ENCODE measurements at places on chromosomes 1 and 21. TPM values are rescaled to one million over a fixed set of nuclear protein-coding genes. Genes with fewer than 3 reads are reported as not detected.

CD164L2 gene
- polyA plus RNA-seq, result not detected

PLPPR4 gene
- 17.6 TPM for polyA plus RNA-seq

HIVEP3 gene
- 4.0 TPM for polyA plus RNA-seq

LAMC2 gene
- polyA plus RNA-seq, result 0.96 TPM

TNNT2 gene
- polyA plus RNA-seq, result not detected

ACADM gene
- 17.0 TPM for polyA plus RNA-seq

GRCh38 chr21:35234725-35235124, 185.6 kb upstream of the RUNX1 start:
- DNase-seq, result no peak

- peak; percentile 39 for DNase-seq
These were observed 102.8 kb downstream of the RHOU start for GRCh38 chr1:228837817-228838716.

- no peak for DNase-seq
These were observed 61.2 kb downstream of the ST6GALNAC5 start for GRCh38 chr1:76928522-76928921.

GRCh38 chr21:41147096-41147978, 20.6 kb upstream of the BACE2 start:
- no peak for DNase-seq

DNA sequence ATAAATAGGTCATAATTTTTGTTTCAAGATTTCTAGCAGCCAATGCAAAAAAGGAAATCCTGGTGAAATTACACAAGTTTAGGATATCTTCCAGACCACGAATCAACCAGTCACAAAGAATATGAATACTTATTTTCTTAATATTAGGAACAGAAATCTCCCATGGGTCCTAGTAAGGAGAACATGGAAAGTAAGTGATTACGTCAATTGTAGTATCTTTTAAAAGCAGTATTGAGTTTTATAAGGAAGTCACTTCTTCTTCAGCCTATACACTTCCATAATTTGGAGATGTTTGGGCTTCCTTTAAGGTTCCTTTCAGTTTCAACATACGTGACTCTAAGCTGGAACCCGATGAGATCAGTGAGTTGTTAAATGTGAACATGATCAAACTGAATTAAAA, 534.5 kb downstream of the USP25 start:
- no peak for DNase-seq

DNA sequence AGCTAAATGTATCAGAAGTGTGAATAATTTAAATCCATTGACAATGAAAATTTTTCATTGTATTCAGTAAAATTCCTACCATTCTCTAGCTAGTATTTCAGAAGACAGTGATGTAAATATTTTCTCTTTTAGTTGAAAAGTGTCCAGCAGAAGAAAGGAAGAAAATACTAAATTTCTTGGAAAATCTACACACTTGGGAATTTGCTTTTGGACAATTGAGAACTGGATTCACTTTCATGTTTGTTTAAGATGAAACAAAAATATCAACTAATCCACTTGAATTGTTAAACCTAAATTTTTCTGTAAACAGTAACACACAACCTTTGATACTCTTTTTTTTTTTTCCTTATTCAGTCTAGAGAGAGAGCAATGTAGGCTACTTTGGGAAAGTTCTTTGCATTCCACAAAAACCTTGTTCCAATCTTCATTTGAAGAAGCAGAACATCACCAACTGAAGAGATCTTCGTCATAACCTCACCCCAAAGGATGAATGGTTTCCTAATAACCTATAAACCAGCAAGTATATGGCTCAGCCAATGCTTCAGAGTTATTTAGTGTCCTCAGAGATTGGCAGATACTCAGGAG, 155.1 kb upstream of the GORAB start:
- DNase-seq, result no peak

DNA sequence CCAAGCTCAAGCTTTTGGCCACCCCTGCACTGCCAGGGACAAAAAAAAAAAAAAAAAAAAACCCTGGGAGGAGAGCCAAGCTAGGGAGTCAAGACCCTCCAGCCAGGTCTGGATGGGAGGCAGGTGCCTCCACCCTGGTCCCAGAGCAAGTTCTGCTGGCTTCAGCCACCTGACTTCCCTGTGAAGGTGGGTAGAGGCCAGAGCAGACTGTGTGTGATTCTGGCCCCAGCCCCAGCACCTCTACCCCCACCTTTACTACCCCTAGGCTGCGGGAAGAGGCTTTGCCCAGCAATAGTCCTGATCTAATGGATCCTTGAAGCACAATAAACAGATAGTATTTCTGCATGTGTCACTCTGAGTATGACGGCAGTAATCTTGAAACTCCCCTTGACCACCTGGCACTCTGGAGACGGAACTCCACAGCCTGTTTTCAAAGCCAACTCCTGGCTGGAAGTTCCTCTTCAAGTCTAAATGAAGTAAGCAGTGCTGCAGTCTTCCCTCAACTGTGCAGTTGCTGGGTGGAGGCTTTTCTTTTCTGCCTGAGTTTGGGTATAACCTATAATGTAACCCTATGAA, 9.8 kb downstream of the PDZK1IP1 start:
- DNase-seq, result no peak

DNA sequence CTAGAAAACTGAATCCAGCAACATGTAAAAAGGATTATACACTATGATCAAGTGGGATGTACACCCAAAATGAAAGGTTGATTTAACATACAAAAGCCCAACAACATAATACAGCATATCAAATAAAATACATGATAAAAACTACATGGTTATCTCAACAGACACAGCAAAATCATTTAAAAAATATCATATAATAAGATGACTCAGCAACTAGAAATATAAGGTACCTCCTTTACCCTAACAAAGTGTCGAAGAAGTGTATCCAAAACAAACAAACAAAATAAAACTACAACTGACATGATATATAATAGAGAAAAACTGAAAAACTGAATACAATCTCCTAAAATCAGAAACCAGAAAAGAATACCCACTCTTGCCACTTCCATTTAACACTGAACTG, 969.1 kb downstream of the AMY1C start:
- DNase-seq, result no peak

GRCh38 chr1:117673405-117673804, 67.6 kb downstream of the TENT5C start:
- DNase-seq, result peak; percentile 24

- no peak for DNase-seq
These were observed 14.9 kb downstream of the TMEM35B start for GRCh38 chr1:34970220-34970735.

- no peak for DNase-seq
These were observed 150.4 kb downstream of the ADGRL4 start for GRCh38 chr1:78856096-78856495.

DNA sequence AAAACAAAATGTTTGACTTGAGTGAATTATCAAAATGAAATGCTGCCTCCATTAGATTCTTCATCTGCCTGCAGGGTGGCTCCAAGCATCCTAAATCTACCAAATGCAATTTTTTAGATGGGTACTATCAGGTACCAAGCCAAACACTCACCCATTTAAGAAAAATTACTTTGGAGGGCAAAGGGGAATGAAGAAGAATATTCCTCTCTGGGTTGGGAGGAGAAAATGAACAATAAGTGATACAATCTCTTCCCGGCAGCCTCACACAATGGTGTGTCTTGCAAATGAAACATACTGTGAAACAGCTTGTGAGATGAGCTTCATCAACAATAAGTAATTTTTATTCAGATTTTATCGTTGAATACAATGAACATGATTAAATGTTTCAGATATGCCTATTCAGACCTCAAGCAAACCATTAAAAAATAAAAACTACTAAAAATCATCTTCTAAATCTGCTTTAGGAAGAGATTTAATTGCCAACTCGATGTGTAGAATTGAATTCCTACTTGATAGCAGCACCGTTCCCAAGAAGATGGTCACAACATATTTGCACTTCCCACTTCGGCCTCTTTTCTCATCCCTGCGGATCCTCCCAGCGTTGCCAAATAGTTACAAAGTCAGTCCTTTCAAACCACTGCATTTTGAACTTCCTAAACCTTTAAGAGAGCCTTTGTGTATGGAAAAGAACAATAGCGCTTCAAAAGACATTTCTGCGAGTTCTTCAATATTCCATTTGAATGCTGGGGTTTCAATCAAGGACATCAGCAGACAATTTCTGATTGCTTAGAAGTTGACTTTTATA, 2.7 kb downstream of the DAB1 start:
- no peak for DNase-seq

DNA sequence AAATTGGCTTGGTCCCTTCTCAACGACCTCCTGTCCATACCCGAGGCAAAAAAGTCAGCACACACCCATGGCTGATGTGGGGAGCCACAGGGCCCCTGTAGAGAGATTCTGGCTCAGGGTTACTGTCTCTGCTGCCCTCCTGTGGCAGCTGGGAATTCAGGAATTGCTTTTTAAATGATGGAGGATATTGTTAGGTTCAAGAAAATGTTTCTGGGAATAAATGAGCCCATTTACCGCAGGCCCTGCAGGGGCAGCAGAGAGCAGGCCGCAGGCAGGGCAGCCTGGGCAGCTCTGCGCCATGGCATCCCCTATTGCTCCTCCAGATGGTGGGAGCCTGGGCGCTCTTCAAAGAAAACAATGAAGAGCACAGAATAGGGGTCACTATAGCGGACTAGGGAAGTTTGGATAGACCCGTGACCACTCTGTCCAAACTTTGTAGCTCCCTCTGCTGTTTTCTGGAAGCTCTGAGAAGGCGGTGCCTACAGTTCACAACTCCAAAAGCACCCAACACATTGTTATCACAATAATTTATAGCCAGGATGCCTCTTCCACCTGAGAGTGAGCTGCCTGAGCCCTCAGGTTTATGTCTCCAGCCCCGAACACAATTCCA, 201.1 kb downstream of the BACH1 start:
- DNase-seq, result no peak

- DNase-seq, result no peak
These were observed 8.8 kb downstream of the ATPAF1 start for GRCh38 chr1:46659307-46659870.

GRCh38 chr21:31967334-31967733, 94.5 kb downstream of the HUNK start:
- no peak for DNase-seq

GRCh38 chr21:16302851-16303282, 573.1 kb downstream of the USP25 start:
- DNase-seq, result no peak

- DNase-seq, result no peak
These were observed 10.9 kb upstream of the SESN2 start for GRCh38 chr1:28248273-28249012.

DNA sequence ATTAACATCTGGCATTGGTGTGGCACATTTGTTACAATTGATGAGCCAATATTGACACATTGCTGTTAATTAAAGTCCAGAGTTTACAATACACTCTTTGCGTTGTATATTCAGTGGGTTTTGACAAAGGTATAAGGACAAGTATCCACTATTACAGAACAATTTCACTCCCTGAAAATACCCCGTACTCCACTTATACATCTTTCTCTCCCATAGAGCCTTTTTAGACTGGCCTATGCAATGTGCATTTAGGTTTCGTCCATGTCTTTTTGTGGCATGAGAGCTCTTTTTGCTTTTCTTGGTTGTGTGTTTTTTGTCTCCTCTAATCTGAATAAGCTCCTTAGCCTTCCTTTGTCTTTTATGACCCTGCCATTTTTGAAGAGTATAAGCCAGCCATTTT, 40.6 kb upstream of the TSNAX start:
- DNase-seq, result no peak

- no peak for DNase-seq
These were observed 41.5 kb downstream of the CAPN9 start for GRCh38 chr1:230788561-230789275.

DNA sequence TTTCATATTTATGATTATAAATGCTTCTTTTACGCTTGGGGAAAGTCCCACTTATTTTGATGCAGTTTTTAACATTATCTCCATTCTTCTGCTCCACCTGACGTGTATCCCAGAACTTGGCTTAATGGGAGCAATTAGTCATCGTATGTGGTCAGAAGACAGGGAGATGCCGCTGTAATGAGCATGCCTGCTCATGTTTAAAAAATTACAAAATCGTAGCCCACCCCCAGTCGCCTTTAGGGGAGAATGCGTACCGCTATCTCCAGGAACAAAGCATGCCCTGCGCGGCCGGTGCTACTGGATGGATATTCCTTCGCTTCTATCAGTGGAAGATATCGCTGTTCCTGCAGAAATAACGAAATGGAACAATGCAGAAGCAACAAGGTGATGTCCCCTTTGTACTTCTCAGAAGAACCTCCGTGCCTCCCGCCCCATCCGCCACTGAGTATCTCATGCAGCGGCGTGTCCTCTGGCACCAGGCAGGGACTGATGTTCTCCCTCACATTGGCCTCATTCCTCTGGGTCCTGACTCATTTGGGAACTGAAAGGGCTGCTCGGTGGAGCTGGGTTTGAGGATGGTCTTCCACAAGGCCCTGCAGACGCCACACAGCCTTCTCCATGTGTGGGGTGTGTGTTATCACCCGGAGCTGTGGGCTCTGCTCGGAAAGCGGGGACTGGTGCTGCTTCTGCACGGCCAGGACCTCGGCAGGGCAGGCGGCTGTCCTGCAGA, 116.3 kb upstream of the COL6A1 start:
- DNase-seq, result peak; percentile 63

DNA sequence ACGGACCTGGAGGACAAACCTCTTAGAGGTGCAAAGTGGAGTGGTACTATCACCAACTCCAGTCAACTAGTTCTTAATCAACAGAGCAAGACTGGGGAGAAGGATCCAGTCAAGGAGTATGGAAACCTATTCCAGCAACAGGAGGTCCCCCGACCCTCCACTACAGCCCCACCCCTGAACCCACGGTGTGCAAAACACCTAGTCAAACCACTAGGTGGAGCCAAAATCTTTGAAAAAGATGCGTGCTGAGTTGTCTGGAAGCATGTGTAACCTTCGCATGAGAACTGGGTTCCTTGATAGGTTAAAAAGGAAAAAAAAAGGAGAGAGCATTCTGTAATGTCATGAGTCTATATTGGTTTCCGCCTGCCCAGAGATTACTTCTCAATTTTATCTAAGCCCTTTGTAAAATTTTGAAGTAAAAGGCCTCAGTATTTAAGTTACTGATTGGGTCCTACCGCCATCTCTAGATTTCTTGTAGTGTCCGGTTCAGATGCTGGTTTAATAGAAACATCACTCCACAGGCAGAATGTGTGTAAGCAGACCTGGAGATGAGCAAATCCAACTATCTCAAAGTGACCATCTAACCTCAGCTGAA, 81.9 kb upstream of the HAO2 start:
- no peak for DNase-seq

GRCh38 chr1:184875218-184875617, 99.1 kb downstream of the NIBAN1 start:
- no peak for DNase-seq

- DNase-seq, result no peak
These were observed 442.0 kb upstream of the RUNX1 start for GRCh38 chr21:35491114-35491513.

- no peak for DNase-seq
These were observed 486.3 kb downstream of the TTLL7 start for GRCh38 chr1:83512373-83513193.

- DNase-seq, result no peak
These were observed 409.1 kb upstream of the KAZN start for GRCh38 chr1:14189381-14189780.

GRCh38 chr1:156511644-156512043, 11.1 kb upstream of the MEF2D start:
- no peak for DNase-seq

DNA sequence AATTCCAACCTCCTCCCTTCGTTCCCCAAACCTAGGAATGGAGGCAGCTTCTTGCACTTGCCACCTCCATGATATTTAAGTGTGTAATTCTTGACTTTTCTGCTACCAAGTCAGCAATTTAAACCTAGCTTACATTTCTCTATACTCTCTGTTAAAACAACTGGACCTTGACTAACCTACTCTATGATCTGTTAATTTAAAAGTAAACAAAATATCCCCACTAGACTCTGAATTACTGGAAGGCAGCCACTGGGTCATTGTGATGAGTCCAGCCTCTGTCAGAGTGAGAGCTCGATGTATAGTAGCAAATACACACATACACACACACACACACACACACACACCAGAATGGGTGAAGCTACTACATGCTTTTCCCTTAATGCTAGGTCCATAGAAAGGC, 40.0 kb upstream of the DHCR24 start:
- DNase-seq, result no peak
